Esophagus squamous epithelium (tissue), 5 donors: ENCODE measurements at places on chromosomes 1 and 21. TPM values are rescaled to one million over a fixed set of nuclear protein-coding genes. Genes with fewer than 3 reads are reported as not detected.

GRCh38 chr1:181488866-181489265 lies 5.5 kb downstream of the CACNA1E start:
- DNase-seq: no peak

- DNase-seq: no peak
Observed at GRCh38 chr1:18144916-18145647, 37.5 kb downstream of the IGSF21 start.

DNA sequence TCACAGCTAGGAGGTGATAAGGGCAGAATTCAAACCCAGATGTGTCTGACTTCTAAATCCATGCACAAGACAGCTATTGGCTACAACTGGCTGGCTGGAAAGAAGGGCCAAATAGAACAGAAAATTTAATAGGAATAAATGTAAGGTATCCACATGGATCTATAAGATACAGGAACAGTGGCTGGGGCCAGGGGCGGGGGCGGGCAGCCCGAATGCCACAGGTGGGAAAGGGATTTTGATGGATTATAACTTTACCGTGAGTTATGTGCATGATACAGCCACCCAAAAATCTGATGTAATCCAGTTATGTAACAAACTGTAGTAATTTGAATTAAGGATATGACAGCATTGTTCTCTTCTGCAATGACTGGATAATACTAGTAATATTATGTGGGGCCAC lies 87.0 kb upstream of the COA6 start:
- no peak for DNase-seq

DNA sequence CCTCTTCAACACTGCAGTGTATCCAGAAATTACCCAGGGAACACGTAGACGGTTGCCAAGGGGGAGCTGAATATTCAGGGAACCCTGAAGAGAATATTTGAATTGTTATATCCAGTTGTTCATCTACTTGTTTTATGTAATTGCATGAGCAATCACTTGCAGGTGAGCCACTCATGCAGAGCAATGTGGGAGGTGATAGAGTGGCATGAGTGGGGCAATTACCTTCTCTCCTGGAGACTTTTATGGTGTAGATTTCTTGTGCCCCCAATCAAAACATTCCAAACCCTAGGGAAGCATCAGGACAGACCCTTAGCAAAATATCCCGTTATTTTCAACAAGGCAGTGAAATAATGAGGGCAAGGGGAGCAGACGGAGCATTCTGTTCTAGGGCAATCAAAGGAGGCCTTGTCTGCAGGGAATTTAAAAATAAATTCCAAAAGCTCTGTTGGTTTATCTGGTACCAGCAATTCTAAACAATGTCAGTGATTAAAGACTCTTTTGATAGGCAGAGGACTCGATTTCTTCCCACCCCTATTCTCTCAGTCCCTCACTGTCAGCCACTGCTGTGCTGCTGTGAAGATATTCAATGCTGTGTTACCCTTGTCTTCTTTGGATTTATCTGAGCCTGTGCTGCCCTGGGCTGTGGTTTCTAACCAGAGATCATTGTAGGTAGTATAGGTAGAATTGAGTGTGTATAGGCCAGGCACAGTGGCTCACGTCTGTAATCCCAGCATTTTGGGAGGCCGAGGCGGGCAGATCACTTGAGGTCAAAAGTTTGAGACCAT lies 180.2 kb upstream of the MAP1LC3C start:
- no peak for DNase-seq

- no peak for DNase-seq
Observed at GRCh38 chr1:100461222-100461621, 76.7 kb upstream of the GPR88 start.

GRCh38 chr21:44589094-44589493 lies 3.2 kb downstream of the KRTAP10-6 start:
- no peak for DNase-seq

DNA sequence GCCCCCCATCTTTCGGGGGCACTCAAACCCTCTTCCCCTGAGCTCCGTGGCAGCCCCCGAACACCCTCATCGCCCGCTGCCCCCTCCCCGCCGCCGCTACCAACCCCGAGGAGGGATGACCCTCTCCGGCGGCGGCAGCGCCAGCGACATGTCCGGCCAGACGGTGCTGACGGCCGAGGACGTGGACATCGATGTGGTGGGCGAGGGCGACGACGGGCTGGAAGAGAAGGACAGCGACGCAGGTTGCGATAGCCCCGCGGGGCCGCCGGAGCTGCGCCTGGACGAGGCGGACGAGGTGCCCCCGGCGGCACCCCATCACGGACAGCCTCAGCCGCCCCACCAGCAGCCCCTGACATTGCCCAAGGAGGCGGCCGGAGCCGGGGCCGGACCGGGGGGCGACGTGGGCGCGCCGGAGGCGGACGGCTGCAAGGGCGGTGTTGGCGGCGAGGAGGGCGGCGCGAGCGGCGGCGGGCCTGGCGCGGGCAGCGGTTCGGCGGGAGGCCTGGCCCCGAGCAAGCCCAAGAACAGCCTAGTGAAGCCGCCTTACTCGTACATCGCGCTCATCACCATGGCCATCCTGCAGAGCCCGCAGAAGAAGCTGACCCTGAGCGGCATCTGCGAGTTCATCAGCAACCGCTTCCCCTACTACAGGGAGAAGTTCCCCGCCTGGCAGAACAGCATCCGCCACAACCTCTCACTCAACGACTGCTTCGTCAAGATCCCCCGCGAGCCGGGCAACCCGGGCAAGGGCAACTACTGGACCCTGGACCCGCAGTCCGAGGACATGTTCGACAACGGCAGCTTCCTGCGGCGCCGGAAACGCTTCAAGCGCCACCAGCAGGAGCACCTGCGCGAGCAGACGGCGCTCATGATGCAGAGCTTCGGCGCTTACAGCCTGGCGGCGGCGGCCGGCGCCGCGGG lies 837 bp downstream of the FOXD3 start:
- no peak for DNase-seq

GRCh38 chr21:29300807-29301138 lies 2.1 kb downstream of the BACH1 start:
- DNase-seq: no peak

GRCh38 chr1:230127105-230128054 lies 60.3 kb downstream of the GALNT2 start:
- DNase-seq: no peak

DNA sequence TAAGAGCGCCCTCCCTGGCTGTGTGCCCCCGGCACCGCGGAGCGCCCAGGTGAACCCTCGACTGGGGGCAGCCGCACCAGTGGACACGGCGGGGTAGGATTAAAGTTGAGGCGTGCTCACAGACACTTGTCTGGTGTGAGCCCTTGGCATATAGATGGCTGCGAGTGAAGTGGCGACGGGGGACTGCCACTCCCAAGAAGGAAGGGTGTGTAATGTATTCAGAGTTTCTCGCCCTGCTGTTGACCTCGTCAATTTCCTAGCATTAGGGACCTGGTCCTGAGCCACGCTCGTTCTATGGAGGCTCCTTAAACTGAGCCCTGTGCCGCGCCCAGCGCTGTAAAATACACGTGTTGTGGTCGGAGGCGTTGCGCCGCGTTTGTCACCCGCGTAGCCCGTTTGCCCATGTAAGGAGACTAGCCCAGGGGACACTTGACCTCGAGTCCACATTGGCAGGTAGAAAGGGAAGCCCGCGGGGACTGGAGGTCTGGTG lies 554 bp downstream of the EVA1C start:
- DNase-seq: no peak

DNA sequence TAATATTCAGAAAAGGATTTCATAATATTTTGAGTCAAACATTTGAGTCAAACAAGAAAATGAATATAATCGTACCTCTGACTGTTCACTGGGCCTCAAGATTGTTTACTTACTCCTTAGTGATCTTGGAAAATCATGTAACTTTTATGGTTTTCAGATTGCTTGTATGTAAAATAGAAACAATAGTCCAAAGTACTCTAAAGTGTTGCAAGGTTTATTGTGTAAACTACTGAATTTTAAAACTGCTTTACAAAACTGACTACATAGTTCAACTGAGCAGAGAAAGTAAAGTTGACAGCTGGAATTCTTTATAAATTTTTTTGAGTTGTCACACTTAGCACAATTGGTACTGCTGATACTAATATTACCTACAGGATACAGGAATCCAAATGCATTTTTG lies 931.0 kb downstream of the NCAM2 start:
- DNase-seq: no peak

- no peak for DNase-seq
Observed at GRCh38 chr1:98210064-98210463, 289.2 kb upstream of the DPYD start.

GRCh38 chr1:202154766-202155477 lies 5.5 kb downstream of the PTPN7 start:
- DNase-seq: no peak

Gene NPHS2
- not detected for total RNA-seq

Gene GJA5
- total RNA-seq: 0.83 TPM

Gene TAL1
- total RNA-seq: 0.45 TPM

Gene OPRD1
- total RNA-seq: not detected

Gene P3H1
- total RNA-seq: 8.2 TPM

Gene BPNT1
- total RNA-seq: 27.2 TPM

Gene RHD
- total RNA-seq: not detected
